K562 (cell line): ENCODE measurements at places on chromosomes 6 and 20. TPM values are rescaled to one million over a fixed set of nuclear protein-coding genes. Genes with fewer than 3 reads are reported as not detected.

DNA sequence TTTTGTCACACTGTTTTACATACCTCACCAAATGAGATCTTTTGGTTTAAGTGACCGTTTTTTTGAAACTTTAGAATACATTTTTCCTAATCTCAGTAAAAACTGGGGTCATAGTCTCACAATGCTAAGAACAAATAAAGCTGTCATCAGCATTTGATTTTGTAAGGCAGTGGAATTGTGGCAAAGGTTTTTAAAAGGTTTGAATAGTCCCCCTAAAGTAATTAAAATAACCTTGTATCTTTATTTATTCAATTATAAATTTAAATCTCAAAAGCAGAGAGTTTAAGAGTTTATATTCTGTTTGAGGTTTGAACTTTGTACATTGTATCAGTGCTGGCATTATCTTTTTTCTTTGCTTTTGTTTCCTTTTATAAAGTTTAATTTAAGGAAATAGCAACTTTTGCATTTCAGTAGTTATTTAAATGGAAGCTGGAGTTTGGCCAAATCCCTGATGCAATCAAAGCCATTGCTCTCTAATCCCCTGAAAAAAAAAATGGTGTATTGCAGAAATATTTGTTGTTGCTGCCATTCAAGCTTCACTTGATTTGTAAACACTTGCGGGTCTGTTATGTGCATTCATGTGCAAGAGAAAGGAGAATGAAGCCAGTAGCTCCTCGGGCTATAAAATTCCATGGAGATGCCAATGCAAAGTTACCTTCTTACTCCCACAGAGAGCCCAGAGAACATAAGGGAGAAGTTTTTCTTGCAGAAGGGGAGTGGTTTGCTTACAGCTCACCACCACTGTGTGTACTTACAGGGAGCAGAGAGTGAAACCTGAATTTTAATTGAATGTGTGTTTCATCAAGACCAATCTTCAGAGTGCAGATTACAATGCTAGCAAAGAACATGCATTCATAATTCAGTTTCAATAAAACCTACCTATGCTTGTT, 391.8 kb downstream of the ARHGAP18 start:
- no peak overlapping the region for H3K27ac ChIP-seq
- H3K27me3 ChIP-seq = no peaks in the 10 kb centered on the region
- no peaks in the 10 kb centered on the region for H3K36me3 ChIP-seq
- no peaks in the 10 kb centered on the region for H3K4me1 ChIP-seq

DNA sequence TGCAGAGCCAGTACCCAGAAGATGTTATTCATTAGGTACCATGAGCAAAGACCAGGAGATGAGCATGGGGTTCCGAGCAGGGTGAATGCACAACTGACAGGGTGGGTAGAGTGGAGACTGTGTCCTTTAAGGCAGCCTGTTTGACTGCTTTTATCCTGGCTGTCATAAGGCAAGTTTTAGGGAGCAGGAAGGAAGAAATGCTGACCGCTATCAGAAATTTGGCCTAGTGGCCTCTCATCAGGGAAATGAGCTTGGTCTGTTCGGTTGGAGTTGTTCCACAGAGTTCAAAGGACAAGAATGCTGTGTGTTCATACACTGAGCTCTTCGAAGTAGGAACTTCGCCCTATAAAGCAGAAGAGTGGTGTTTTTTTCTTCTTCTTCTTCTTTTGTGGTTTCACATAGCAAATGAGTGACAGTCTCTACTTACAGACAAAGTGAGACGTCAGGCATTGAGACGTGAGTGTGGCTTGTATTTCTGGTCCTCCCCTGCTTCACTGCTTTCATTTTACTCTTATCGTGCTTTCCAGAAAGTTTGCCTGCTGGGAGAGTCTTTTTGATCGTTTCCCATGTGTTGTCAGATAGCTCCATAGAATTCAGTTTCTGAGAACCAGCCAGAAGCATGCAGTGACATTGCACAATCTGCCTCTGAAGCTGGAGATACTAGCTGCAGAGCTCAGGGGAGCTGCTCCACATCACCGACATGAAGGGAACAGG, at the start of gene CASS4:
TSS of gene CASS4 (plus strand) at position 502 of the 714 bp plus-strand sequence. CDS start at position 701, 199 bp downstream.
- peaks cover 39% of the 10 kb centered on the region for H3K36me3 ChIP-seq
- H3K27ac ChIP-seq = peak within 1 kb of the TSS; percentile 85
- H3K4me1 ChIP-seq = peaks cover 52% of the 10 kb centered on the region
- DNase-seq = peak; percentile 81

GRCh38 chr6:123503619-123504018, 133.1 kb downstream of the TRDN start:
- H3K27me3 ChIP-seq = no peaks in the 10 kb centered on the region
- DNase-seq = no peak
- no peak overlapping the region for H3K27ac ChIP-seq
- no peaks in the 10 kb centered on the region for H3K36me3 ChIP-seq
- no peaks in the 10 kb centered on the region for H3K4me1 ChIP-seq

The MCCD1 gene
- total RNA-seq = not detected in 2 replicates

The MUCL3 gene
- not detected in 2 replicates for total RNA-seq

DNA sequence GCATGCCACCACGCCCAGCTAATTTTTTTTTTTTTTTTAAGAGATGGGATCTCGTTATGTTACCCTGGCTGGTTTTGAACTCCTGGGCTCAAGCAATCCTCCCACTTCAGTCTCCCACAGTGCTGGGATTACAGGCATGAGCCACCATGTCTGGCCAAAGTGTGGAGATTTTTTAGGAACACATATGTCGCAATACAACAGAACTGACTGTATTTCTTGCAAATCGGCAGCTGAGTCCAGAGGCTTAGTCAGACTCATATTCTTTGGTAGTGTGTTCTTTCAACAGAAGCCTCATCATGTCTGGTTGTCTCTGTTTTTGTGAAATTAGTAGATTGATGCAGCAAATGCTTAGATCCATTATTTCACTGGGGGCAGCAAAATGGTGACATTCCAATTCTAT, 23.9 kb upstream of the CD164 start:
- DNase-seq = no peak
- no peak overlapping the region for H3K27ac ChIP-seq
- no peaks in the 10 kb centered on the region for H3K36me3 ChIP-seq
- H3K4me3 ChIP-seq = no peak overlapping the region
- H3K4me1 ChIP-seq = 0 out of 3 replicates have a peak, but pooled peaks cover 2% of the 10 kb centered on the region

- no peaks in the 10 kb centered on the region for H3K4me1 ChIP-seq
- no peak overlapping the region for H3K4me3 ChIP-seq
- no peak for DNase-seq
- no peaks in the 10 kb centered on the region for H3K27me3 ChIP-seq
- no peak overlapping the region for H3K27ac ChIP-seq
- no peaks in the 10 kb centered on the region for H3K36me3 ChIP-seq
These were observed 385.3 kb downstream of the CDC5L start for GRCh38 chr6:44772838-44773237.

The CTCFL gene
- 122 and 124 TPM in 2 replicates for total RNA-seq

DNA sequence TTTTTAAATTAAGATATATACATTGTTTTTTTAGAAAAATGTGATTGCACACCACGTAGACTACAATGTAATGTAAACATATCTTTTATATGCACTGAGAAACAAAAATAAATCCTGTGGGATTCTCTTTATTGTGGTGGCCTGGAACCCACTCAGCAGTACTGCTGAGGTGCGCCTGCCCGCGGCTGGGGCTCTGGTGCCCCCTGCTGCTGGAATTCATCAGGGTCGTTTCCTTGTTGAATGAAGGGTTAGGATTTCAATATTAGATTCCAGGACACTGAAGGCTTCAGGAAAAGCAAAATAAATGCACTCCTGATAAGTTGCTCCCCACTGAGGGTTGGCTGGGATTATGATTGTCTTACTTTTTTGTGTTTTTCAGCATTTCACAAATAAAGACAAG, 175.8 kb upstream of the GGTLC1 start:
- H3K36me3 ChIP-seq = no peaks in the 10 kb centered on the region
- no peak overlapping the region for H3K4me3 ChIP-seq
- no peak overlapping the region for H3K27ac ChIP-seq
- H3K4me1 ChIP-seq = no peaks in the 10 kb centered on the region

The PRSS16 gene
- total RNA-seq = 12.1 and 12.7 TPM in 2 replicates

The IP6K3 gene
- total RNA-seq = not detected in 2 replicates

DNA sequence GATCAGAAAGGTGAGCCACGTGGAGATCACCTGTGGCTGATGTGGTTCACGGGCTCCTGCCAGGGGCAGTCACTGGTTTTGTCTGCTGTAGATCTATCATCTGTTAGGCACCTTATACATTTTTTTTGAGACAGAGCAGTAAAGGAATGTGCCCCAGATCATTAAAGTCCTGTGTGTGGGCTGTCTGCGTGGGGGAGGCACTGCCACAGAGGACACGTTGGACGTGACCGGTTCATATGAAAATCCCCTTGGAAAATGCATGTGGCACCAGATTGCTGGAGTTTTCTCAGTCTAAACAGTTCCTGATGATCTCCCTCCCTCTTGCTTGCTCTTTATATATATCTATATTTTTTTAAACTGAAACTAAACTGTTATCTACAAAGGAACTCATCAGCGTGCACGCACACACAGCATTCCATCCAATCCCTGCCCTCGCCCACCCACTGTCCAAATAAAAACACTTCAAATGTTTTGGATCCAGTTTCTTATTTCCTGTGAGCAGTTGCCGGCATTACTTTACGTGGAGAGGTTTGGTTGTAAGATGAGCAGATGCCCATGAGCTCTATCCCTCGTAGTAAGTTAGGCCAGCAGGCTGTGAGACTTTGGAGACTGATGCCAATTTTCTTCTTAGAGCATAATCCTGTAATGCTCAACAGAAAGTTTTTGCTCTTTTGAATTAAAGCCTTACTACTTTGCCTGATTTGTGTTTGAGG, 161.6 kb upstream of the EXOC2 start:
- H3K4me3 ChIP-seq = no peak overlapping the region
- no peak overlapping the region for H3K27ac ChIP-seq
- H3K27me3 ChIP-seq = peaks cover 12% of the 10 kb centered on the region; the same call in 2 of the 3 replicates
- no peaks in the 10 kb centered on the region; the same call in 2 of the 3 replicates for H3K4me1 ChIP-seq
- no peak for DNase-seq
- H3K36me3 ChIP-seq = no peaks in the 10 kb centered on the region

The LHFPL5 gene
- not detected in 2 replicates for total RNA-seq

DNA sequence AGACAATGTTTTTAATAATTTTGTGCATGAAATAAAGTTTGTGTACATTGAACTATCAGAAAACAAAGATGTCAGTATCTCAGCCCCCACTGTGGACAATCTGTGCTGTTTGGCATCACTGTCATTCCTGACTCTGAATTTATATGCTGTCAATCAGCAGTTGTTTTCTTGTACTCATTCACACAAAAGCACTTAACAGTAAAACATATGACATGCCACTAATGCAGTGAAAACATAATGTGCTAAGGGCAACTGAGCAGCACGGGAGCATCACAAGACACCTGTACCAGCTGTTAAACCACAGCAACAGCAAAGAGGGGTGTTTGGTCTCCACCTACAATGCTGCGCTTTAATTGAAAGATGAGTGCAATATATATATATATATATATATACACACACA, 647.8 kb upstream of the SLC35B3 start:
- no peaks in the 10 kb centered on the region for H3K27me3 ChIP-seq
- no peak overlapping the region for H3K27ac ChIP-seq
- no peak for DNase-seq
- H3K36me3 ChIP-seq = no peaks in the 10 kb centered on the region
- H3K4me3 ChIP-seq = no peak overlapping the region

DNA sequence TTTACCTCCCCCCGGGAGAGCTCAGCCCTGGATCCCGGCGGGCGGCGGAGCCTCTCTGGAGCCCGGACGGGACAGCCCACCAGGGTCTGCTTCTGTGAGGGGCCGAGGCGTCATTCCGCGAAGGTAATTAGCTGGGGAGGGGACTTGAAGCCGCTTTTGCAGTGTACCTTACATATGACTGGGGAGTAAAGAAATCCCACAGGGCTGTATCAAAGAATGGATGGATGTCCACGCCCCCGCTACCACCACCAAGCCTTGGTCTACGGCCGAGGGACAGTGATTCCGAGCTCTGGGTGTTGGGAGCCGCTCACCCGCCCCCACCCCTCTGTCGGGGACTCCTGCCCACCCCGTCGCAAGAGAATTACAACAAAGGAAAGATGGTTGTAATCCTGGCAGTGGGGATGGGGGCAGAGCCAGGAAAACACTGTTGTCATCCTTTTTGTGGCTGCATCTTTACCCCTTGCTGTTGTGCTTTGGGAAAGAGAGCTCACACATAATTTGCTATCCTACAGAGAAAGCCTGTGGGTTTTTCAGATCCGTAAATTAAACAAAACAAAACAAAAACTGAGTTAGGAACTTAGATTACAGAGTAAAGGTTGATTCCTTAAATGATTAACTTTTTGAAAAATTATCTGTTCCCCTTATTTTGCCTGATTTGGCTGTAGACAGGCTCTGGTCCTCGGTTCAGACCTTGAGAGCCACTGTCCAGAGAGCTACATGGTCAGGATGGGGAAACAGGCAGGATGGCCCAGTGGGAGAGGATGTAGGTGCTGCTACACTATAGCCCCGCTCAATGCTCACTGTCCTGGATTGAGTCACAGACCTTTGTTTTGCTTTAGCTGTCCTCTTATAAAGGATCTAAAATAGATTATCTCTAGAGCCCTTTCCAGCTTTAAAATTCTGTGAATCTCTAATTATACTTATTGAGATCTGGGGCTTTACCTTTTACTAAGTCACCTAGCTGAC, 997 bp upstream of the FBXO30 start:
- DNase-seq = peak; percentile 45
- no peaks in the 10 kb centered on the region for H3K27me3 ChIP-seq
- peaks cover 19% of the 10 kb centered on the region for H3K4me1 ChIP-seq
- peak overlapping the region; percentile 66 for H3K4me3 ChIP-seq
- H3K36me3 ChIP-seq = peaks cover 3% of the 10 kb centered on the region; the same call in 2 of the 3 replicates

The KCNK5 gene
- total RNA-seq = 41.6 and 45.8 TPM in 2 replicates

The COL11A2 gene
- total RNA-seq = 0.16 and 0.35 TPM in 2 replicates

DNA sequence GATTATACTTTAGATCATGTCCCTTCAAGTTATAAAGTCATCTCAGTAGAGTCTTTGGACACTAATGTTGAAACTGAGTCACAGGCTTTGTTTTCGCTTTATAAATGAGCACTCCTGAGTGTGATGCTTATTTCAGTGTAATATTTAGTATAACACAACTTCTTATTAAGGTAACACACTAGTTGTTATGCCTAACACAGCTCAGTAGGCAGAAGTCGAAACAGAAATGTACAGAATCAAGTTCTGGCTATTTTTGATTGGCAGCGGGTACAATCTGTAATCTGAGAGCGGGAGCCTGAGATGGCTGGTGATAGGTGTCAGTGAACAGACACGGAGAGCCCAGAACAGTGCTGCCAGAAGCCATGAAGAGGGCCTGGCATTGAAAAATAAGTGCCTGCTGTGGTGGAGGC, 11.4 kb downstream of the HECA start:
- no peak overlapping the region for H3K27ac ChIP-seq
- H3K36me3 ChIP-seq = no peaks in the 10 kb centered on the region
- H3K27me3 ChIP-seq = peaks cover 25% of the 10 kb centered on the region; the same call in 1 of the 2 replicates
- no peak overlapping the region for H3K4me3 ChIP-seq

The CCND3 gene
- total RNA-seq = 196 and 204 TPM in 2 replicates

The IL17F gene
- total RNA-seq = not detected in 2 replicates
